ENCODE measurements at places on chromosomes 12 and 14.

- DNase-seq, result no peak
Observed at GRCh38 chr14:95891742-95892141, 15.1 kb downstream of the TUNAR start.

DNA sequence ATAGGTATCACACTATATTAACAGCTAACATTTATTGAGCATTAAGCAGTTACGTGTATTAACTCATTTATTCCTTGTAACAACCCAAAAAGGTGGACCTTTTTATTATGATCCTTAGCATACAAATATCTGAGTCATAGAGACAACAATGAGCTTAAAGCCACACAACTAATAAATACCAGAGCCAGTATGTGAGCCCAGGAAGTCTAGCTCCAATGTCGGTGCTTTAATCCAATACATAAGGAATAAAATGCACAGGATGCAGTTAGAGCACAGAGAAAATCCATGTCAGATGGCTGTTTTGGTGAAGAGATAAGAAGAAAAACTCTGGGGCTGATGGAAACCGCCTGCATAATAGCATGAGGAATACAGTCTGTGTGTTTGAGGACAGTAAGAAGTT is 888.6 kb downstream of the TMTC2 start:
- no peak for DNase-seq

DNA sequence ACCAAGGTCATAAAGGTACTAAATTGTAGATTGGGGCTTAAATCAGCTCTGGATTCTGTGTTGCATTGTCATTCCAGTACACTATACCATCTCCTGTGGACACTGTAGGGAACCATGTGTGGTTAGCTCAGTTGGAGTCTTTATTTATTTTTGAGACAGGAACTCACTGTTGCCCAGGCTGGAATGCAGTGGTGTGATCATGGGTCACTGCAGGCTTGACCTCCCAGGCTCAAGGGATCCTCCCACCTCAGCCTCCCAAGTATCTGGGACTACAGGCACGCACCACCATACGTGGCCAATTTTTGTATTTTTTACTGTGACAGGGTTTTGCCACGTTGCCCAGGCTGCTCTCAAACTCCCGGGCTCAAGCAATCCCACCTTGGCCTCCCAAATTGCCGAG is 6.7 kb downstream of the PAPOLA start:
- DNase-seq, result no peak

- no peak for DNase-seq
Observed at GRCh38 chr14:70794294-70794693, 15.0 kb downstream of the MAP3K9 start.

DNA sequence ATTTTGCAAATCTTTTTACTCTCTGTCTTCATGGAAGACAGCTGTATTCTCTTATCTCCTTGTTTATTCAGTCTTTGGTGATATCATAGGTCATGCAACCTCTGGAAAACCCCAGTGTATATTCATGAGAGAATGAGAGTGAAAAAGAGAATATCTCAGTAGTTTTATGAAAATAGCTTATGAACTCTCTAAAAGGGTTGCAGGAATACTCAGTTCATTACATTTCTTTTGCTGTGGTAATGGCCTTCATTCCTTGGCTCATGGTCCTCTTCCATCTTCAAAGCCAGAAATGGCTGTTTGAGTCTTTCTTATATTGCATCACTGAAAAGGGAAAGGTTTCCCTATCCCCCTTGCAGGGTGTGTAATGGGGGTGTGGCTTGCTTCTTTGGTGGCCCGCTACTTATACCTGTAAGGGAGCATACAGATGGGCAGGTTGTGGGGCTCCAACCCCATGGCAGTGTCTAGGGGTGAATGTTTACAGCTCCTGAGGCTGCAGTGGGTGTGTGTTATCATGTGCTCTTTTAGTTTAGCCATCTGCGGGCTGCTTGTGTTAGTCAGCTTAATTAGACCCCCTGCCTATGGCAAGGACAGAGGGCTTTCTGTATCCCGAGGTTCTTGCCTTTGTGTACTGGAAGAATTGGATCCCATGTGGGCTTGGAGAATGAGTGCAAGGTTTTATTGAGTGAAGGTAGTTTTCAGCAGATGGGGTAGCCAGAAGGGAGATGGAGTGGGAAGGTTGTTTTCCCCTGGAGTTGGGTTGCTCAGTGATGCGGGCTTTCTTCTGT is 150.2 kb downstream of the CCDC91 start:
- no peak for DNase-seq

DNA sequence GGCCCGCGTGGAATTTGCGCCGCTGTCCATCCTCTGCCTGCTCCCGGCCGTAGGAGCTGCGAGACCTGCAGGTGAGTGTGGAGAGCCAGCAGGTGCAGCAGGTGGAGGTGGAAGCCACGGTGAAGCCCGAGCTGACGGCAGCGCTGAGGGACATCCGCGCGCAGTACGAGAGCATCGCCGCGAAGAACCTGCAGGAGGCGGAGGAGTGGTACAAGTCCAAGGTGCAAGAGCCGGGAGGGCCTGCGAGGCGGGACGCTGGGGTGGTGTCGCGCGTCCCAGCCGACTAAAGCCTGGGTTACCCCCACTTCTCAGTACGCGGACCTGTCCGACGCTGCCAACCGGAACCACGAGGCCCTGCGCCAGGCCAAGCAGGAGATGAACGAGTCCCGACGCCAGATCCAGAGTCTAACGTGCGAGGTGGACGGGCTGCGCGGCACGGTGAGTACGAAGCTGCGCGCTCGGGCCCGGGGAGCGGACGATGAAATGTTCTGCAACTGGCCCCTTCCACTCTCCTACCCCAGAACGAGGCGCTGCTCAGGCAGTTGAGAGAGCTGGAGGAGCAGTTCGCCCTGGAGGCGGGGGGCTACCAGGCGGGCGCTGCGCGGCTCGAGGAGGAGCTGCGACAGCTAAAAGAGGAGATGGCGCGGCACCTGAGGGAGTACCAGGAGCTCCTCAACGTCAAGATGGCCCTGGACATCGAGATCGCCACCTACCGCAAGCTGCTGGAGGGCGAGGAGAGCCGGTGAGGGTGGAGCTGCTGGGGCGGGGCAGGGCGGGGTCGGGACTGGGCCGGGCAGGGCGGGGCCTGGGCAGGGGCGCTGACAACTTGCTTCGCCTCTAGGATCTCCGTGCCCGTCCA is 2.1 kb downstream of the PRPH start:
- DNase-seq, result peak; percentile 72

GRCh38 chr12:53768976-53769375 is 17.2 kb upstream of the CISTR start:
- DNase-seq, result no peak

GRCh38 chr12:76530516-76530915 is 29.1 kb downstream of the OSBPL8 start:
- no peak for DNase-seq

GRCh38 chr14:24411443-24412389 is 12.9 kb downstream of the NYNRIN start:
- DNase-seq, result no peak

GRCh38 chr12:104551-105081 is 38.0 kb downstream of the IQSEC3 start:
- DNase-seq, result peak; percentile 60

GRCh38 chr12:11686120-11686519 is 36.6 kb downstream of the ETV6 start:
- no peak for DNase-seq

GRCh38 chr14:51246032-51246431 is 6.0 kb downstream of the TMX1 start:
- no peak for DNase-seq

GRCh38 chr14:44428231-44428945 is 78.7 kb downstream of the FSCB start:
- DNase-seq, result no peak

- no peak for DNase-seq
Observed at GRCh38 chr14:59320361-59320760, 131.9 kb downstream of the DAAM1 start.

DNA sequence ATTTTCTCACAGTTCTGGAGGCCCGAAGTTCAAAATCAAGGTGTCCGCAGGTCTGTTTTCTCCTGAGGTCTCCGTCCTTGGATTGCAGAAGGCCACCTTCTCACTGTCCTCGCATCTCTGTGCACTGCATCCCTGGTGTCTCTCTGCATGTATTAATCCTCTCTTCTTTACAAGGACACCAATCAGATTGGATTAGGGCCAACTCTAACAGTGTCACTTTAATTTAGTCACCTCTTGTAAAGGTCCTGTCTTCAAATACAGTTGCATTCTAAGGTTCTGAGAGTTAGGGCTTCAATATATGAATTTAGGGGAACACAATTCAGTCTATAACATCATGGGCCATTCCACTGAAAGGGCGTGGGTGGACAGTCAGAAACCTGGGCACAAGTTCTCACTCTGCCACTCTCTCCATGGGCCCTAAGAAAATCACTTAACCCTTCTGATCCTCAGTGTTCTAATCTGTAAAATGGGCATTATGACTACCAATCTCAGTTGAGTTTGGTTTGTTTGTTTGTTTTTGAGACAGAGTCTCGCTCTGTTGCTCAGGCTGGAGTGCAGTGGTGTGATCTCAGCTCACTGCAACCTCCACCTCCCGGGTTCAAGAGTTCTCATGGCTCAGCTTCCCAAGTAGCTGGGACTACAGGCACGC is 41.6 kb upstream of the FGD4 start:
- DNase-seq, result no peak

DNA sequence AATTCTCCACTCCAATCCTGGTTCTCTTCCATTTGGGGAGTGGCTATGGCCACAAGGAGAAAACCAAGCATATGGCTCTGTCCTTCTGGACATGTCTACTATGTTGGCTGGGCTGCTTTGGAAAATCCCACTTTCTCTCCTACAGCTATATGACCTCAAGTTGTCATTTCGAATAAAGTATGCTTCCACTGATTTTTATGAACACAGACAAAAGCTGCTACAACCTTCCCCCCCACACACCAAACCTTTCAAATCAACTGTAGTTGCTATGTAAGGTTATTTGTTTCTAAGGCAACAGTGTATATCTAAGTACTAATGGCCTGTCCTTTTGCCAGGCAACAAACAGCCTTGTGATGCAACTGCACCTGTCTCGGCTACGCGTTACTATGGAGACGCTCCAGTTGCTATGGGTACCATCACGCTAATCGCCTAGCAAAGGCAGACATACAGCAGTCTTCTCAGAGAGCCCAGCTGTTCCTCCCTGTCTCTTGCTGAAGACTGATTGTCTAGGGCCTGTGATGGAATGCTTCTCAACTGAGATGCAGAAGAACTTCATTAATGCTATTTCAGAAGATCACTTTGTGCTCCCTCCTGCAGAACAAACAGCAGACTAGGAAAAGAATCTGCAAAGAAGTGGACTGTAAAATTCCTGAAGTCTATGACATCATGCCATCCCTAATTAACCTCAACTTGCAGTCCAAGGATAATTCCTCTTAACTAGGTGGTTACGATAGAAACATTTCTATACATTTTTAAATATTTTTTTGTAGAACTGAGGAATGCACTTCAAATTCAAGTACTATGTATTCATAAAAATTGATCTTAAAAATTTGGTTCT is 67.6 kb downstream of the FOXN3 start:
- no peak for DNase-seq

DNA sequence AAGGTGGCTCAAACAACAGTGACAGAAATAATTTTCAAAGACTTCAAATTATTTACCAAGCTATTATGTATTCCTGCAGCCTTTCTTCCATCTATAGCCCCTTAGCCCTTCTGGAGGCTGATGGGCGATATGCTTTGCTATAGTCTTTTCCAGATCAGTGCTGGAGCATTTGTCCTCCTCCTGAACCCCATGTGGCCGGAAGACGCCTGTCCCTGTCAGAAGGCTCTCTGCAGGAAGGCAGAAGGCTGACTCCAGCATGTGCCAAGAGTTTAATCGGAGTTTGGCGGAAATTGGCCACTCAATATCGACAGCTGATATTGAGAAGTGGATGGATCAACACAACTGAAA is 49.3 kb upstream of the MAX start:
- no peak for DNase-seq

DNA sequence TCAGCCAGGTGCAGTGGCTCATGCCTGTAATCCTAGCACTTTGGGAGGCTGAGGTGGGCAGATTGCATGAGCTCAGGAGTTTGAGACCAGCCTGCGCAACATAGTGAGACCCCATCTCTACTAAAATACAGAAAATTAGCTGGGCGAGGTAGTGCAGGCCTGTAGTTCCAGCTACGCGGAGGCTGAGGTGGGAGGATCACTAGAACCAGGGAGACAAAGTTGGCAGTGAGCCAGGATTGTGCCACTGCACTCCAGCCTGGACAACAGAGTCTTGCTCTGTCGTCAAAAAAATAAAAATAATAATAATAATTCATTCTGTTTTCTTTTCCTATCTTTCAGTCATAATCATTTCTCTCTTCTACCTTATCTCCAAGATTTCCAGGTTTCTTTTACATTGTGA is 48.6 kb upstream of the USP44 start:
- no peak for DNase-seq

DNA sequence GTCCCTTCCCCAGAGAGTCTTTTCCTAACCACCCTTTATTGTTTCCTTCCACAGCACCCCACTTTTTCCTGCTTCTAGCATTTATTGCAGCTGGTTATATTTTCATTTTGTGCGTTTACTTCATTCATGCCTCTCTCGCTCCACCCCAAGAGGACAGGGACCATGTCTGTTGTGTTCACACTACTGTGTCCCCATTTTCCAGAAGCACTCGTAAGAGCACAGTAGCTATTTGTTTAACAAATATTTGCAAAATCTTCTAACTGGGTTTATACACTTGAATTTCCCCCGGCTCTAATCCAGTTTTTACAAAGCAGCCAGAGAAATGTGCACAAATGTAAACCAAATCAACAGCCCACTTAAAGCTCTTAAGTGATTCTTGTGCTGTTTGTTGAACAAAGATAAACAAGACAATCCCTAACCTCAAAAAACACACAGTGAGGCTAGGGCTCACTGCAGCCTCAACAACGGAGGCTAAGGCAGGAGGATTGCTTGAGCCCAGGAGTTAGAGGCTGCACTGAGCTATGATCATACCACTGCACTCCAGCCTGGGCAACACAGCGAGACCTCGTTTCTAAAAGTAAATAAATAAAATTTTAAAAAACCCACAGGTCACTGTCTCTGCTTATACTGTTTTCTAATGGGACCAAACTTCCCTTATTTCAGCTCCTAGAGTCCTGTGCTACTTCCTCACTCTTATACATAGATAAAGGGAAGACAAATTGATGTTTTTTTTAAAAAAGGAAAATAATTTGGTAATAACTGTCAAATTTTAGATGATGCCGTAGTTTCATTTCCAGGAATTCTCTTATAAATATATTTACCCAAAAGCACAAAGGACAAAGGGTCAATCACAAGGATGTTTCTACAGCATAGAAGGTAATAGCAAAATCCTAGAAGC is 6.6 kb upstream of the ABCD4 start:
- DNase-seq, result no peak

DNA sequence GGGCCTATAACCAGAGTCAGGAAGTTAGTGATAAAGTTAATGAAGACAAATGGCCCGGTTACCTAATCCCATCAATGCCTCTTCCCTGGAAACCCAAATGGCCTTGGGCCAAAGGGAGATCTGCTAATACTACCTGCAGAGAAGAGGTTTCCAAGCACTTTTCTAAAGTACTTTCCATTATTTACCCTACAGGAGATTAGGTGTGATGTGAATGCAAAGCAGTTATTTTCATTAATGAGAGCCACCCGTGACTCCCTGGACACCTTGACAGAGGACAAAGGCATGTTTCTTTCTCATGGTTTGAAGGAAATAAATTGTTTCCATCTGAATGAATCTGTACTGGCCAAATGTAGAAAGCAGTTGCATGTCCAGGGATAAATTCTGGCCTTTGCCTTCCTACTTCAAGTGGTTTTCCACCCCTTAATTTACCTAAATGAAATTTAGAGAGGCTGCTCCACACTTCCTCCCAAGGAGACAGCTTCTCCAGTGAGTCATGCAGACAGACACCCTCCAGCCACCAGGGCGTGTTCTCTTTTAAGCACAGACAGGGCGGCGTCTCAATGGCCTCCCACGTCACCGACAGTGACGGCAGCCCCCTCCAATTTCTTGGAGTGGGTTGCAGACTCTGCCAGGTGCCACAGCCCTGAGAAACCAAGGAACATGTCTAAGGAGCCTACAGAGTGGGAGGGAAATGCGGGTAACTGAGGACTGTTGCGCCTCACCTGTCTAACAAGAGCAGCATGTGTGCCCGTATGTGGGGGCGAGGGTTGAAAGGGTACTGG is 43.9 kb upstream of the GNPNAT1 start:
- DNase-seq, result no peak
